NCI-H187 (cell line): ENCODE measurements at places on chromosomes 12 and 14.
A peak's percentile ranks its signal among the peaks of the same experiment; 100 is the strongest.

DNA sequence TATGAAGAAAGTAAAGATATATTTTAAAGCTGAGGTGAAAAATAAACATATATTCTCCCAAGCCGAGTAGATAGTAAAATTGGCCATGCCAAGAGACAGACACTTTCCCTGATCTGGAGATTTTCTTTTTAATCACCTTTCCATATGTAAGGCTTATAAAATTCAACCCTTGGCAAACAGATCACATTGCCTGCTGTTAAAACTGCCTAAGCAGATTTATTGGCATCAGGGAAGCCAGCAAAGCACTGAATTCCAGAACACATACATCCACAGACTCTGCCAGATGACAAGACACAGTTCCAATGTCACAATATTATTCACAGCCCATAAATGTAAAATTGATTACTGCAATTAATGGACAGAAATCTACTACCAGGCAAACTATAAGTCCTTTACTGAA is 78.2 kb upstream of the GARIN2 start:
- DNase-seq = no peak

- DNase-seq = peak; percentile 96
Measured at GRCh38 chr14:80117876-80118275, 93.4 kb downstream of the DIO2 start.

DNA sequence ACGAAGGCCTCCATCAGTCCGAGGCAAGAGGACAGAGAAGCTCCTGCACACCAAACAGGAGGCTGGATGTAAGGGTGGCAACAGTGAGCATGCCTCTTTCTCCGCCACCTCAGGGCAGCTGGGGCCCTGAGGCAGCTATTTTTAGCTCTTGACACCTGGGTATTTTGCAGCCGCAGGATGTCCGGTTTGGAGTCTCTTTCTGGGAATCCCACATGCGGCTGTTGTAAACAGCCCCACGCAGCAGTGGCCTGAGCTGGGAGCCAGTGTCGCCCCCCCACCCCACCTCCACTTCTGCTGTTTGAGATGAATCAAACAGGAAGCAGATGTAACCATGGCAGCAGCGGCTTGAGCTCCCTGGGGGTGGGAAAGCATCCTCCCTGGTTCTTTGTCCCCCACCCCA is 11.7 kb downstream of the HDAC7 start:
- DNase-seq = no peak

GRCh38 chr12:131487388-131488124 is 223.3 kb upstream of the SFSWAP start:
- no peak for DNase-seq

DNA sequence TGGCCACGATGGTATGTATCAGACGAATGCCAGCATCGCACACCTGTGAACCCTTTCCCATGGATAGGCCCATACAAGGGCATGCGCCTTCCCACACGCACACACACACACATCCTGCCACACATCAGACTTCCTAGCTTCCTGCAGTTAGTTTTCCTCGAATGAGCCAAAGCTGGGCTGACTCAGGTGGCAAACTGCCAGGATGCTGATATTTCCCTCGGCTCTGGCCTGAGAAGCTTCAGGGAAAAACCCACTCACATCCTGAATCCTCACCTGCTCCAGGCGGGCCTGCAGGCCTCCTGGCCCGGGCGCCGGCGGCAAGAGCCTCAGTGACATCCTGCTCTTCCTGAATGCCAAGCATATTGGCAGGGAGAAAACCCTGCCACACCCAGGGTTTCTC is 22.4 kb downstream of the CALM1 start:
- DNase-seq = no peak

GRCh38 chr14:20059745-20060144 is at the start of gene OR4L1:
Gene OR4L1 (plus strand): TSS chr14:20060045. CDS start chr14:20060045, 0 bp downstream.
- no peak for DNase-seq

DNA sequence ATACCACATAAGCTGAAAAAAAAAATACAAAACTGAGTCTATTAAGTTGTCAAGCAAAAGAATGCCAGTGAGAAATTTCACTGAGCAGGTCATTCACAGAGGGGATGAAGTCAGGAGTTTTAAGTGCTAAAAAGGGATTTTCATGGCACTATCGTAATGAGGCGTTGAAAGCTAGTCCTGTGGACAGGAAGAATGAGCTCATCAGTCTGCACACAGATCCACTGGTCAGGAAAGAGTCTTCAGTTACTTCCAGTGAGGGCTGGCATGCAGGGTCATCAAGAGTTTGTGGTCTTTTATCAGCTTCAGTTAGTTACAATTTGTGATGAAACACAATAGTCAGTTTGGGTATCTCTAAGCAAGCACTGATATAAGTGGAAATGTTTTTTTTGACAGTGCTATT is 88.1 kb upstream of the WSCD2 start:
- DNase-seq = no peak

DNA sequence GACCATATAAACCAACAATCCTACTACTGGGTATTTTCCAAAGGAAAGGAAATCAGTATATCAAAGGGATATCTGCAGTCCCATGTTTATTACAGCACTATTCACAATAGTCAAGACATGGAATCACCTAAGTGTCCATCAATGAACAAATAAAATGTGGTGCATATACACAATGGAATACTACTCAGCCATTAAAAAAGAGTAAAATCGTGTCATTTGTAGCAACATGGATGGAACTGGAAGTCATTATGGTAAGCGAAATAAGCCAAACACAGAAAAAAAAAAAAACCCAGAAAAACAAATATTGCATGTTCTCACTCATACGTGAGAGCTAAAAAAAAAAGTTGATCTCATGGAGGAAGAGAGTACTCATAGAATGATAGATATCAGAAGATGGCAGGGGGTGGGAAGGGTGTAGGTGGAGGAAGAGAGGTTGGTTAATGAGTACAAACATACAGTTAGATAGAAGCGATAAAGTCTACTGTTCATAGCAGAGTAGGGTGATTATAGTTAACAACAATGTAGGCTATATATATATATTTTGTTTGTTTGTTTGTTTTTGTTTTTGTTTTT is 49.3 kb downstream of the BCAT1 start:
- DNase-seq = no peak

DNA sequence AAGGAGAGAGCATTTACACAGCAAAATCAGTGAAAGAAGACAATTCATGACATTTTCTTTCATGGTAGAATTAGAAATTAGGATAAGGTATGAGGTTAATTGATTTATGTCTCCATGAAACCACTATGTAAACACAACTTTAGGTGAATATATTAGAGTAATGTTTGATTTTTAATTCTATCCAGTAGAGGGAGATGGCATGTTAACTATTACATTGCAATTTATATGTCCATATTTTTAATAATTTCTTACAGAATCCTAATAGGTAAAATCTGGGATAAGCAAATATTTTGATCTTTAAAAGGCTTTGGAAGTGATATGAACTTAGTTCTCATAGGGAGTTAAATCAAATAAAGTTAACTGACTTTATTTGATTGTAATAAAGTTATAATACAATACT is 373.4 kb upstream of the PDE3A start:
- DNase-seq = no peak

DNA sequence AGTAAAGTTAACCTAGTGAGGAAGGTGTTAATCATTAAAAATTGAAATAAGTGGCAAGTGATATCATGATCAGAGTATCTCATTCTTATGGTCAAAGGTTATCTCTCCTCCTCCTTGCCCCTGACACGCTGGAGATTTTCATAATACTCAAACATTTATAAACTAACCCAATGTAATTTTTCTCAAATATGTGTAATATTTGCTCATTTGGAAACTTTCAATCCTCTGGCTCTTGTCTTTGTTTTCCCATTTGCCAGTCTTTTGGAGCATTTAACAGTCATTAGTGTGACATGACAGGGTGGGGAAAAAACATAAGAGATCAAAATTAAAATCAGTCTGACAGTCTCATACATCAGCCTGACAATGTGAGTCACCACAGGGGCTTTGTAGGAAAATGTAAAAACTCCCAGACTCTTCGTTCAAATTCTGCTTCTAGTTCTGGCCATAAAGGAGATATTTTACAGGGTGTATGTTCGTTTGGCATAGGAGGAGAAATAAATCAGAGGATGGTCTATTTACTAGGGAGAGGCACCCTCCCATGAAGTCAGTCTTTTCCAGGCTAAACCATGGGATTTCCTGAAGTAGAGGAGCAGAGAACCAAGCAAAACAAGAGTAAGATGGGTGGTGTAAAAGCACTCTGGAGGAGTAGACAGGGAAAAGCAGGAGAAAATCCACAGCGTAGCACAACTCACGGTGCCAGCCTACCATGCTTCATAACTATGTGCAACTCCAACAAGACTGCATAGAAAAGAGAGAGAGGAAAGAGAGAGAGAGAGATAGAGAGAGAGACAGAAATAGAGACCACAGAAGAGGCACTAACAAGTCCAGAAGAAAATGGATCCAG is 369.2 kb upstream of the PDE3A start:
- no peak for DNase-seq

- DNase-seq = no peak
Measured at GRCh38 chr12:2759733-2760132, 35.0 kb upstream of the FKBP4 start.

GRCh38 chr12:109915171-109916040 is 15.3 kb downstream of the TCHP start:
- DNase-seq = no peak

GRCh38 chr14:22479132-22479531 is 109.9 kb downstream of the DAD1 start:
- DNase-seq = no peak

GRCh38 chr12:124651516-124652273 is 84.3 kb upstream of the NCOR2 start:
- no peak for DNase-seq

DNA sequence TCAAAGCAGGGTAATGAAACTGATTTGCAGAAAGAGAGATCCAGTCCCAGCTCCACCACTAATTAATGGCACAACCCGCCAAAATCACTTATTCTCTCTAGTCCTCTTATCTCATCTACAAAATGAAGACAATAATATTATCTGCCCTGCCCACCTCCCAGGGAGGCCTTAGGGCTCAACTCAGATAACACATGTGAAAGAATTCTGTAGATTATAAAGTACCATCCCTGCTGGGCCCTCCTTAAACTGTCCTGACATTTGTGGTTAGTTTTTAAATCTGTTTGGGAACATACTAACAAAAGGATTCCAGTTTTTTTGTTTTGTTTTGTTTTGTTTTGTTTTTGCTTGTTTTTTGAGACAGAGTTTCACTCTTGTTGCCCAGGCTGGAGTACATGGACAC is 7.3 kb downstream of the POMT2 start:
- DNase-seq = no peak

DNA sequence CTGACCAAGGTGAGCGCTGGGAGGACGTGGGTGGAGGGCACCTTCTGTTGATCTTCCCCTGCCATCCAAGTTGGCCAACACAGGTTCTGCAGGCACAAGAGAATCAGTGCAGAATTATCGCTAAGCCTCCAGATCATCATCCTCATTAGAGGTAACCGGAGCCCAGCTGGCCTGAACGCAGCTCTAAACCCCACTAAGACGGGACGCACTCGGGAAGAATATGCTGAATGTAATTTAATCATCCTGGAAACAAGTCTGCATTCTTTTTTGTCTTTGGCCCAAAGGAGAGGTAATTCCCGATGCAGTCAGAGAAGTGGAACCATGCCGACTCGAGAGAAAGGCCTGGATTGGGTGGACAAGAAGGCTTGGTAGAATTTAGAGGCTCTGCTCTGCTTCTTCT is 111.0 kb upstream of the GSC start:
- no peak for DNase-seq

DNA sequence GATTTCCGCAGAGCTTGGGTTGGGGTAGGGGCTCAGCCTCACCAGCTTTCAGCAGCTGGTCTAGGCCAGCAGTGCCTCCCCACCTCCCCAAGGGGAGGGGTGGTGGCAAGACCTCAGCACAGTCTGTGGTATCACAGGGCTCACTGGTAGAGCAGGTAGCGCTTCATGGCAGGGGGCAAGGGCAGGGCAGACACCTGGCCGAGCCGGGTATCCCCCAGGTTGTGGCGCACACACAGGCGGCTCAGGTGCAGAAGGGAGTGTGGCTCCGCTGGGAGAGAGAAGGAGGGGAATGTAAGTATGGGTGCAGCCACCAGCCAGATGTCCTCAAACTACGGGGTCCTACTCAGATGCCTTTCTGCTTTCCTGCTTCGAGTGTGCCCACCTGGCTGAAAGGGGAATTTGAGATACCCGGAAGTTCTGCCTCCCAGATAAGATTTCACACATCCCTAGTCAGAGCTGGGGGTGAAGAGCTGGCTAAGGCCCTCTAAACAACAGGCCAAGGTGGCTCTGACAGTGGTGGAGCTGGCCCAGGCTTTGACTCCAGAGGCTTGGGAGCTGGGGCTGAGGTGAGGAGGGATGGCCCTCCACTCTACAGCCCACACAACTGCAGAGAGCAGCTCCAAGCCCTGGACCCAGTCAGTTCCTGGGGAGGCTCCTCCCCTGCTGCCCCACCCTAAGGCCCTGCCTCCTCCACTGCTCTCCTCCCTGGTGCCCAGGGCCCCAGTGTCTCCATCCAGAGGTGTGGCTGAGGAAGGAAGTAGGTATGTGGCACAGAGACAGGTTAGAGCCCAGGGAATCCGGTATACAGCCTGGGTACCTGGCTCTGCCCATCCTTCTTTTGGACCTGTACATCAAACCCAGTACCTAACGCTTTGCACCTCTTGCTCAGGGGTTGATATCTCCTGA is 1.8 kb downstream of the SPSB2 start:
- no peak for DNase-seq

GRCh38 chr12:132216354-132216987 is 72.2 kb downstream of the NOC4L start:
- no peak for DNase-seq

DNA sequence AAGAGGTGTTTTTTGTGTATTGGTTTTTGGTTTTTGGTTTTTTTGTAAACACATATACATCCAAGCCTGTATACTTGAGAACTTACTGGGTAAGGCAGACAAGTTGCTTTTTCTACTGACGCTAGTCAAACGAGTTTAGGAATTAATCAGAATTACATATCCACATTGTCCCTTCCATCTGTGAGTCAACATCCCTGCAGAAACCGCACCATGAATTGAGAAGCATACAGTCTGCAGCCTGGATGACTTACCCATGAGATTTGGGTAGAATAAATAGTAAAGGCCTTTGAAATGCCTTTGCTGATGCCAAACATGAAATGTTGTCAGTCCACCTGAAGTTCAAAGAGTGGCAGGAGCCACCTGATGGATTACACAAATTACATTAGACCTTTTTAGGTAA is 21.4 kb upstream of the C12orf42 start:
- DNase-seq = no peak
